ENCODE measurements at places on chromosomes 1 and 21. TPM values are rescaled to one million over a fixed set of nuclear protein-coding genes. Genes with fewer than 3 reads are reported as not detected.

UMODL1 gene
- 0.10 TPM for total RNA-seq

PLEKHN1 gene
- 7.6 TPM for total RNA-seq

IGSF9 gene
- total RNA-seq: not detected

GTF2B gene
- total RNA-seq: 47.1 TPM

MROH9 gene
- total RNA-seq: not detected

GJA8 gene
- total RNA-seq: not detected

CFHR1 gene
- total RNA-seq: not detected

AKT3 gene
- 41.4 TPM for total RNA-seq

TMOD4 gene
- 1.9 TPM for total RNA-seq

TRIM45 gene
- total RNA-seq: 0.78 TPM

TMEM63A gene
- total RNA-seq: 127 TPM

DNA sequence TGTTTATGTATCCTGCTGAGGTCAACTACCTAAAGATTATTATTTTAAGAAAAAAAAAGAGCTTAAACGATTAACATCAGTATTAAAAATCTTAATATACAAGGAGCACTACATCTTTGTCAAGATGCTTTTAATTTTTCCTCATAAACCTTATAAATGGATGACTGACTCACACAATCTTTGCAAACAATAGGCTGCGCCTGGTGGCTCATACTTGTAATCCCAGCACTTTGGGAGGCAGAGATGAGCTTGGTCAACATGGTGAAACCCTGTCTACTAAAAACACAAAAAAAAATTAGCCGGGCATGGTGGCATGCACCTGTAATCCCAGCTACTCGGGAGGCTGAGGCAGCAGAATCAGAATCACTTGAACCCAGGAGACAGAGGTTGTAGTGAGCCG lies 1.7 kb downstream of the KHDC4 start:
- H3K27ac ChIP-seq: peak overlapping the region; percentile 41
- H3K27me3 ChIP-seq: no peaks in the 10 kb centered on the region
- peaks cover 44% of the 10 kb centered on the region for H3K36me3 ChIP-seq
- peak overlapping the region; percentile 58 for H3K4me3 ChIP-seq

GRCh38 chr21:29080454-29080941 lies 7.0 kb upstream of the CCT8 start:
- H3K4me3 ChIP-seq: no peak overlapping the region
- peaks cover 18% of the 10 kb centered on the region for H3K36me3 ChIP-seq
- no peak for DNase-seq
- H3K27ac ChIP-seq: peak overlapping the region; percentile 82

- DNase-seq: no peak
- H3K36me3 ChIP-seq: no peaks in the 10 kb centered on the region
- H3K4me1 ChIP-seq: no peaks in the 10 kb centered on the region
- no peaks in the 10 kb centered on the region for H3K27me3 ChIP-seq
- H3K4me3 ChIP-seq: no peak overlapping the region
- H3K27ac ChIP-seq: no peak overlapping the region
Measured at GRCh38 chr1:242008826-242009495, 10.1 kb upstream of the MAP1LC3C start.

- DNase-seq: no peak
- H3K36me3 ChIP-seq: no peaks in the 10 kb centered on the region
- peaks cover 2% of the 10 kb centered on the region for H3K27me3 ChIP-seq
- no peak overlapping the region for H3K27ac ChIP-seq
- H3K4me1 ChIP-seq: no peaks in the 10 kb centered on the region
Measured at GRCh38 chr1:117820694-117821381, 108.6 kb downstream of the GDAP2 start.

GRCh38 chr21:16330082-16330907 lies 600.5 kb downstream of the USP25 start:
- no peaks in the 10 kb centered on the region for H3K4me1 ChIP-seq
- H3K27me3 ChIP-seq: no peaks in the 10 kb centered on the region
- no peak overlapping the region for H3K27ac ChIP-seq
- H3K36me3 ChIP-seq: no peaks in the 10 kb centered on the region

GRCh38 chr1:40858856-40859416 lies 3.2 kb downstream of the CITED4 start:
- no peak overlapping the region for H3K4me3 ChIP-seq
- DNase-seq: no peak

GRCh38 chr1:44847845-44848244 lies 4.8 kb upstream of the PTCH2 start:
- peaks cover 7% of the 10 kb centered on the region for H3K27me3 ChIP-seq
- H3K36me3 ChIP-seq: peaks cover 8% of the 10 kb centered on the region
- no peak for DNase-seq
- no peak overlapping the region for H3K27ac ChIP-seq

- H3K27ac ChIP-seq: no peak overlapping the region
- no peaks in the 10 kb centered on the region for H3K36me3 ChIP-seq
- H3K4me1 ChIP-seq: peaks cover 48% of the 10 kb centered on the region
Measured at GRCh38 chr1:111209622-111210021, 9.2 kb upstream of the DENND2D start.

- H3K4me3 ChIP-seq: no peak overlapping the region
- peaks cover 45% of the 10 kb centered on the region for H3K4me1 ChIP-seq
- H3K27me3 ChIP-seq: no peaks in the 10 kb centered on the region
- H3K36me3 ChIP-seq: peaks cover 7% of the 10 kb centered on the region
Measured at GRCh38 chr1:204503122-204503912, 8.7 kb upstream of the PIK3C2B start.

DNA sequence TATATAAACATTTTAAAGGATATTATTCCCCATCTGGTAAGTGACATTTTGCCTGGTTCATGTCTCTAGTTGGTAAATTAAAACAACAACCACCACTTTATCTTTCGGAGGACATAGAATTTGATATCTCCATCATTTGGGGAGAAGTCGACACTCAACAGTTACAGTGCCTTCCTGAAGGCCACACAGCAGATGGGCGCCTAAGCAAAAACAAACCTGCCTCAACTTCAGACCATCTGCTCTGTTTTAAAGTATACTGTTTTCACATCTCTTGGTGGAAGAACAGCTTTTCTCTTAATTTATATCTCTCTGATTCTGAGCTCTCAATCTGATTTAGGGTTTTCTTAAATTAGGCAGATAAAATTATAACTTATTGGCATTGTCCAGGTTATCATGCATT lies 282.2 kb downstream of the RYR2 start:
- no peaks in the 10 kb centered on the region for H3K27me3 ChIP-seq
- no peak for DNase-seq
- H3K4me1 ChIP-seq: no peaks in the 10 kb centered on the region
- no peak overlapping the region for H3K4me3 ChIP-seq
- H3K27ac ChIP-seq: no peak overlapping the region

- no peak for DNase-seq
- H3K27ac ChIP-seq: no peak overlapping the region
- H3K4me1 ChIP-seq: no peaks in the 10 kb centered on the region
- H3K27me3 ChIP-seq: no peaks in the 10 kb centered on the region
- H3K4me3 ChIP-seq: no peak overlapping the region
Measured at GRCh38 chr1:165057956-165058355, 298.6 kb downstream of the LMX1A start.

DNA sequence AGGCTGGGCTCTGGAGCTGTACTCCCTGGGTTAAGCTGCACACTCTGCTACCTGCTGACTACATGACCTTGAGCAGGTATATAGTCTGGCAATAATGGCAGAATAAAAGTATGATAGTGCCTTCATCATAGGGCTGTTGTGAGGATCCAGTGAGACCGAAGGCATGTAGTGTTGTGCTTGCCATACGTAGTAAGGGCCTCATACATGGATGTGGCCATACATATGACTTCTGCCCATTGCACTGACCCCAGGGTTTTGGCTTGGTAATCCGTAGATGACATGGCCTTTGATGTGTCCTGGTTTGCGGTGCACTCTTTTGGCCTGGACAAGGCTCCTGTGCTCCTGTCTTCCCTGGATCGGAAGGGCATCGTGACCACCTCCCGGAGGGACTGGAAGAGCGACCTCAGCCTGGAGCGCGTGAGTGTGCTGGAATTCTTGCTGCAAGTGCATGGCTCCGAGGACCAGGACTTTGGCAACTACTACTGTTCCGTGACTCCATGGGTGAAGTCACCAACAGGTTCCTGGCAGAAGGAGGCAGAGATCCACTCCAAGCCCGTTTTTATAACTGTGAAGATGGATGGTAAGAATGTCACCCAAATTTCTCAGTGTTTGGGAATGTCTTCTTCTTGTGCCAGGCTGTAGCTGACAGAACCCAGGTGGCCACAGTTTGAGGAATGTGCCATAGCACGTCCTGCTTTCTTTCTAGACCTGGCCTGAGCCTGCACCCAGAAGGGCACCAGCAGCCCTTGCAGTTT lies 17.0 kb upstream of the CD101 start:
- H3K27ac ChIP-seq: no peak overlapping the region
- H3K4me1 ChIP-seq: peaks cover 20% of the 10 kb centered on the region
- peaks cover 2% of the 10 kb centered on the region for H3K36me3 ChIP-seq
- H3K4me3 ChIP-seq: no peak overlapping the region
- DNase-seq: no peak

DNA sequence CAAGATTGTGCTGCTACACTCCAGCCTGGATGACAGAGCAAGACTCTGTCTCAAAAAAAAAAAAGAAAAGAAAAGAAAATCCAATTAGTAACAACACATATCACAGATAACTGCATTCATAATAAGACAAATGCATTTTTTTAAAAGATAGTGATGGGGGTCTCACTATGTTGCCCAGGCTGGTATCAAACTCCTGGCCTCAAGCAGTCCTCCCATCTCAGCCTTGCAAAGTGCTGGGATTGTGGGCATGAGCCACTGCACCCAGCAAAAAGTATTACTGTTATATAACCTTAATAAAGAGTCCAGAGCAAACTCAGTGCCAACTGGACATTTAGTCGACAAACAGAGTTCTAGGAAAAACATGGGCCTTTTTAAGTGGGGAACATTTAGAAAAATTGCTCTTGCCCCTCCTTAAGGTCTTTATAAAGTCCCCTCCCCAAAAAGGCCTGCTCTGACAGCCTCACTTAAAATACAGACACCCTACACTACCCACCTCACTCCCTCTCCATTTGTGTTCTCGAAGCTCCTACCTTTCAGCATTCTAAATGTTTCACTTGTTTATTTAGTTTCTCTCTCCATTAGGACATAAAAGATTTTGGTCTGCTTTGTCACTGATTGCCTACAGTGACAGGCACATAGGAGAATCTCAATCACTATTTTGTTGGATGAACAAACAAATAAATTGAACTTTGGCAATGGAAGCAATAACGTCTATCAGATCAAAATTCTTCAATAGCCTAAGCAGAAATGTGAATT lies 7.5 kb downstream of the ABCB10 start:
- no peak overlapping the region for H3K4me3 ChIP-seq
- H3K4me1 ChIP-seq: peaks cover 22% of the 10 kb centered on the region
- DNase-seq: no peak
- H3K27ac ChIP-seq: no peak overlapping the region
- H3K36me3 ChIP-seq: peaks cover 29% of the 10 kb centered on the region
- no peaks in the 10 kb centered on the region for H3K27me3 ChIP-seq

DNA sequence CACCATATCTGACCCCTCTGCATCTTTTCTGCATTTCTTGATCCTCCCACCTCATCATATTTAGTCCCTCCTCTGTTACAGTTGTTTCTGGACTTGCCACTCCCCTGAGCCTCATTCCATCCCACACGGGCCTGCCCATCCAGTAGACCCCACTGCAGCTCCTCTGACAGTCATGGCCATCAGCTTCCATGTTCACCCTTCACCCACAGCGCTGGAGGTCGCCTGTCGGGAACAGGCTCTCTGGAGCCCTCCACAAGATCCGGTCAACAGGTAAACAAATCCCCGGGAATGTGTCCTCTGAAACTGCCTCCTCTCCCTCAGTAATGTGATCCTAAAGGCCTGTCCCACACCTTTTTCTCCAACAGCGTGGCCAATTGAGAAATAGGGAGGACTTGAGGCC lies 31.3 kb downstream of the SYF2 start:
- no peak overlapping the region for H3K4me3 ChIP-seq
- H3K36me3 ChIP-seq: no peaks in the 10 kb centered on the region
- H3K27ac ChIP-seq: no peak overlapping the region
- peaks cover 21% of the 10 kb centered on the region for H3K27me3 ChIP-seq
- no peak for DNase-seq

- no peak for DNase-seq
- no peaks in the 10 kb centered on the region for H3K4me1 ChIP-seq
- peaks cover 7% of the 10 kb centered on the region for H3K27me3 ChIP-seq
- no peak overlapping the region for H3K27ac ChIP-seq
- no peaks in the 10 kb centered on the region for H3K36me3 ChIP-seq
- no peak overlapping the region for H3K4me3 ChIP-seq
Measured at GRCh38 chr1:22828484-22829308, 118.1 kb downstream of the EPHB2 start.

DNA sequence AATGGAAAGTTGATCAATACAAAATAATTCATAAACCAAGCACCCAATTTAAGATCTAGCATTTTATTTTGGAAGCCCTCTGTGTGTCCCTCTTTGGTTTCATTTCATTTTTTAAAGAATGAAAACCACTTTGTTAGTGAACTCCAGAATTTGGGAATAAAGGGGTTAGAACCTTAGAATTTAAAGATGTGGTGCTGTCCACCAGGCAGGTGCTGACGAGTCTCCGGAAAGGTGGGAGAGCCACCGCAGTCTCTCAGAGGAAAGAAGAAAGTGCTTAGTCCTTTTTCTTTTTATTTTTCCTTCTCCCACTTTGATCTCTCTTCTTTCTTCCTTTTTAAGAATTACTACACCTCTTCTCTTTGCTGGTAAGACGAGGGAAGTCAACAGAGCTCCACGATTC lies 20.5 kb upstream of the HIVEP3 start:
- no peak overlapping the region for H3K4me3 ChIP-seq
- no peak for DNase-seq
- H3K4me1 ChIP-seq: peaks cover 15% of the 10 kb centered on the region
- H3K27me3 ChIP-seq: no peaks in the 10 kb centered on the region
- no peaks in the 10 kb centered on the region for H3K36me3 ChIP-seq

GRCh38 chr1:227086636-227087035 lies 146.5 kb downstream of the COQ8A start:
- H3K4me1 ChIP-seq: no peaks in the 10 kb centered on the region
- peaks cover 2% of the 10 kb centered on the region for H3K27me3 ChIP-seq
- no peak overlapping the region for H3K4me3 ChIP-seq
- no peak overlapping the region for H3K27ac ChIP-seq

All from activated CD4-positive, alpha-beta memory T cell treated with anti-CD3 and anti-CD28 coated beads, Interleukin-2, amount 10 ng/mL, durations not matched to agents 7 days and 5 days (primary cell).